H7 (cell line): ENCODE measurements at places on chromosomes 2 and 18.
A peak's percentile ranks its signal among the peaks of the same experiment; 100 is the strongest.

DNA sequence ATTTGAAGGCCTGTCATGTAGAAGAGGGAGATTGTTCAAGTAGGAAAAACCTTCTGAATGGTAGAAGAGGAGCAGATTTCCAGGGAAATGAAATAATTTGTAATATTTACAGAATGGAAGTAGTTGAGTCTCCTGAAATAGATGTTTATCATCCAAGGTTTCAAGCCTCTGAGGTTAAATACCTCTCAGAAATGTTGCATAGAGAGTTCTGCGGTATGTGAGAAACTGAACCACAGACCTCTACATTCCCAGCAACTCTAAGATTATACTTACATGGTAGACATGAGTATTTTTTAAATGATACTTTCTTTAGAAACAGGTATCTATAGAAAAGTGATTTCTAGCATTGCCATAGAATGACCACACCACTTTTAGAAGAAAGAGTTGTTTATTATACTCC, 379.8 kb upstream of the FANCL start:
- DNase-seq = no peak

DNA sequence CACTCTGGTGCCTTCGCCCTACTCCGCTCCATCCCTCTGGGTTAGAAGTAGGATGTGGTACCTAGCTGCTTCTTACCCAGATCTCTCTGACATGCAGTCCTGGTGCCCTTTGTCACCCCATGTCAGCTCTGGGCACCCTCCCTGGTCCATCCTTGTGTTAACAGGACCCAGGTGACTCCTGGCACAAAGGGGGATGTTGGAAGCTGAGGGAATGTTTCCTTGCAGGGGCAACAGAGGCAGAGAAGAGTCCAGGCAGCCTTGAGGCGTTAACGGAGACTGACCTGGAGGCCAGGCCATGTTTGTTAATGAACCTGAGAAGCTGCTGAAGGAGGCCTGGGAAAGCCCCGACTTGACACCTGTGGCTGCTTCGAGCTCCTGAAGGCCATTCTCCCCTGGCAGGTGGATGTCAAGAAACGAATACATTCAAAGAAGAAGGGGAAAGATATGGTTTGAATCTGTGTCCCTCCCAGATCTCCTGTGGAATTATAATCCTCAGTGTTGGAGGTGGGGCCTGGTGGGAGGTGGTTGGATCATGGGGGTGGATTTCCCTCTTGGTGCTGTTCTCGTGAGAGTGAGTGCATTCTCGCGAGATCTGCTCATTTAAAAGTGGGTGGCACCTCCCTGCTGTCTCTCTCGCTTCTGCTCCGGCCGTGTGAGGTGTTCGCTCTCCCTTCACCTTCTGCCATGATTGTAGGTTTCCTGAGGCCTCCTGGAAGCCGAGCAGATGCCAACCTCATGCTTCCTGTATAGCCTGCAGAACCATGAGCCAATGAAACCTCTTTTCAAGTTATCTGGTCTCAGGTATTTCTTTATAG, 31.4 kb downstream of the NPPC start:
- DNase-seq = no peak

- no peak for DNase-seq
These were observed 59.5 kb downstream of the CAB39 start for GRCh38 chr2:230772156-230772555.

DNA sequence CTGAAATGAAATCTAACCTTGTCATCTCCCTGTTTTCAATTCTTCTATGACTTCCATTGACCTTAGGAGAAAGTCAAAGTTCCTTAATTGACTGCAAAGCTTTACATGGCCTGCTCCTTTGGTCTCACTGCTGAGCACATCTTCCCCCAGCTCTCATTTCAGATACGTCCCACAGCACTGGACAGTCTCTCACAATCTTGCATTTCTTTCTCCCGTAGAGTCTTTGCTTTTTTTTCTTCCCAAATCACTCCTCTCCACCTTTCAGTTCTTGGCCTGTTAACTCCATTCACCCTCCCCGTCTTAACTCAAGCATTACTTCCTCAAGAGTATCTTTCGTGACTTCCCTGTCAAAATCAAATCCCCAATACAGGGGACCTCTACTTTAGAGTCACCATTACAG, 67.2 kb downstream of the DDX1 start:
- DNase-seq = no peak

DNA sequence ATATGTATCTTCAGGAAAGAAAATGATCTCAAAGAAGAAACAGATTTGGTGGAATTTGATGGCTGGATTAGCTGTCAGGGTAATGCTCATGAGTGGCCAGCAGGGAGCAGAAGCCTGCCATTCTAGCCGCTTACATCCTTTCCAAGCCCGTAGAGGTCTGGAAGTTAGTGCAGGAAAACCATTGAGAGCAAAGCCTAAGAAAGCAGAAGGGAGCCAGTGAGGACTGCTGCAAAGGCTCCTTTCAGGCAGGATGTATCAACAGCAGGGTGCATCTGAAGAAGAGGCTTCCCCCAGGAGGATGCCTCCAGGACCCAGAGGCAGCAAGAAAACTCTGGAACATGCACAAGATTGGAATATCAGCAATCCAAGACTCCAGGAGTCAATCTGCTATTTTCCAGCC, 22.9 kb upstream of the LBH start:
- peak; percentile 75 for DNase-seq

- no peak for DNase-seq
These were observed 273.6 kb downstream of the CCDC74A start for GRCh38 chr2:131801210-131801744.

GRCh38 chr2:36556842-36557241, 41.1 kb downstream of the FEZ2 start:
- no peak for DNase-seq

DNA sequence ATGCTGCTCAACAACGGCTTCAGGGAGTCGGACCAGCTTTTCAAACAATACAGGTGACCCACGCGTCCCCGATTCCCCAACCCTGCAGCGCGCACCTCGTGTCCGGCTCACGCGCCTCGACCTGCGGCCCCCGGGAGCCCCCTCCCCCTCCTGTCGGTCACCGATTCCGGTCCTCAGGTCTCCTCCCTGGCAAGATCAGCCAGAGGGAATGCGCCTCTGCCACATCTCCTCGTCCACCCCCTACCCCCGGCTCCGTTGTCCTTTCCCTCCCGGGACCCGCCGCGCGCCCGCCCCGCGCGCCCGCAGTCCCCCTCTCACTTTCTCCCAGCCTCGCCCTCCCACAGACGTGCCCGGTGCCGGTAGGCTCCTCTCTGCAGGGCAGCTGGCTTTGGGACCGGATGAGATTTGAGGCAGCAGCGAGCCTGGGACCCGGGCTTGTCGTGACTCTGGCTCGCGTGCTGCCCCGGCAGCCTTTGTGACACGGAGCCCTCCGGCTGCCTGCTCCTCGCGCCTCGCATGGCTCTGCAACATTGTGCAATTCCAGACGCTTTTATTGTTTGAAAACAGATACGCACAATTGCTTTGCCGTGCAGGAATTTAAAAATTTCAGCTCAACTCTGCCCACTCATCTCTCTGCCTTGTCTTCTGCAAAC, 558 bp downstream of the TTC39C start:
- DNase-seq = peak; percentile 87

DNA sequence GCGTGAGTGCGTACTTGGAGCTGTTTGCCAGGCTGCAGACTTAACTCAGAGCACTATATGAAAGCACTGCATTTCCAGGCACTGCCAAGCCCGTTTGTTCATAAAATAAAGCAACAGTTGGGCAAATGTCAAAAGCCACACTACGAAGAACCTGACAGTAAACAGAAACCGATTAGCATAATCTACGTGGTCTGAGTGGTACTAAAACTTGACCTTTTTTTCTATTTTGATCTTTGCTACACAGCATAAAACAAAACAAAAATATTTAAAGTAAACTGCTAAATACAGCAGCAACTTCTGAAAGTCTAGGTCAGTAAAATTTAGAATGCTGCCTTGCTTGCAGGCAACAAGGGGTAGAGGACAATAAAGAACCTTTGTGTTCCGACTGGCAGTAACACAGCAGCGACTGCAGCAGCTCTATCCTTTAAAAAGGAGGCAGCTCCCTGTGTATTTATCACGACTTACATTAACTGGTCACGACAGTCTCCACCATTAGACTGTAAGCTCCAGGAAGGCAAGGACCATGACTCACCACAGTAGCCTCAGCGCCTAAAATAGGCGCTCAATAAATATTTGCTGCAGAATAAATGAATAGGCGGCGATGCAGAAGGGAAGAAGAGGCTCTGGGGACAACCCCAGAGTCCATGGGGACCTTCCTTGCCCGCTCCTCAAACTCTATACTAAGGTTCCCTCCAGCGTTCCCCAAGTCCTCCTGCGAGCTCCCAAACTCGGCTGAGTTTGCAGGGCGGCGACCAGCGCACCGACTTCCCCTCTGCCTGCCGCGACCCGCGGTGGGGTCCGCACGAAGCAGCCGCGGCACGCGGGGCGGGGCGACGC, 902 bp downstream of the SS18 start:
- peak; percentile 12 for DNase-seq

- DNase-seq = peak; percentile 51
These were observed 79.8 kb downstream of the CCDC150 start for GRCh38 chr2:196719110-196719872.

GRCh38 chr2:136117391-136117841, 533 bp downstream of the CXCR4 start:
- DNase-seq = peak; percentile 62

DNA sequence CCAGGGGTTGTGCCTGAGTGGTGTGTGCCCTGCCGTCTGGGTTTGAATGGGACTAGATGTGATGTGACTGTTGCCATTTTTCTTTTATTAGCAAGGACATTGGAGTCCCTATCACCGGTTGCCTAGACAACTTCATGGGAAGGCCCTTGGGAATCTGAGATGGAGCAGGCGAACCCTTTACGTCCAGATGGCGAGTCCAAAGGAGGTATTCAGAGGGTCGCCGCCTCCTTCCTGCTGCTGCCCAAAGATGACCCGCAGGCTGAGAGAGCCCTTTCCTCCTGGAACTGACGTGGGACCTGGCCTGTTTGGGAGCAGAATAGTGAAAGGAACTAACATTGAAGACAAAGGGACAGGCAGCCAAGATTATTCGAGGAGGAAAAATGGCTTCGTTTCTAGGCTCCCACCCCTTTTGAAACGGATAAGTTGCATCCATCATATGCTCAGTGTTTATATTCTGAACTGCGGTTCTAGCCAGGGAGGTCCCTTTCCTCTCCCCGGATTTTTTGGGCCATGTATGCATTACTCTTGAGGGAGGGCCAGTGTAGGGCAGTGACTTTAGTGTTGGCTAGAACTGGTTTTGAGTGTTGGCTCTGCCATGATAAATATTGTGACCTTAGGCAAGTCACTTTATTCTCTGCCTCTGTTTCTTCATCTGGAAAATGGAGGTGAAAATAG, 673 bp downstream of the CENPO start:
- DNase-seq = no peak

GRCh38 chr18:57970356-57971095, 73.5 kb upstream of the NEDD4L start:
- DNase-seq = peak; percentile 69

- DNase-seq = no peak
These were observed 25.4 kb downstream of the TBC1D8 start for GRCh38 chr2:101125808-101126207.

DNA sequence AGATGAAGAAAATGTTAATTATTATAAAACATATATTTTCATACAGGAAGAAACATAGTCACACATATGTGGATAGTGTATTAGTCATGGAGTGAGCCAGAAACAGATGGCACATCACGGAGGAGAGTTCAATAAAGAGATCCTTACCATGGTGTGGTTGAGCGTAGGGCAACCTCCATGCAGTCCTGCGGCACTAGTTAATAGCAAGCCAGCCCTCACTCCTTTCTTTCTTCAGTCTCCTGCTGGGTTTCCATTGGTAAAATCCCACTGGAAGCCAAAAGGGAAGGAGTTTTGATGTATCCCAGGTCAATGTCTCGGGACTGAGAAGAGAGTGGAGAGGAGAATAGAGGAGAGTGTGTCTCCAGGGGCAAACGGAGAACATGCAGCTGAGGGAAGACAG, 328.1 kb downstream of the NR4A2 start:
- DNase-seq = peak; percentile 14

- DNase-seq = no peak
These were observed 128.7 kb downstream of the EIPR1 start for GRCh38 chr2:3248754-3249475.

GRCh38 chr2:173881886-173882285, 83.3 kb downstream of the SP3 start:
- DNase-seq = no peak

- DNase-seq = no peak
These were observed 128.4 kb downstream of the LPIN1 start for GRCh38 chr2:11874861-11875260.

- DNase-seq = no peak
These were observed 148.5 kb downstream of the MGAT5 start for GRCh38 chr2:134402410-134402809.

DNA sequence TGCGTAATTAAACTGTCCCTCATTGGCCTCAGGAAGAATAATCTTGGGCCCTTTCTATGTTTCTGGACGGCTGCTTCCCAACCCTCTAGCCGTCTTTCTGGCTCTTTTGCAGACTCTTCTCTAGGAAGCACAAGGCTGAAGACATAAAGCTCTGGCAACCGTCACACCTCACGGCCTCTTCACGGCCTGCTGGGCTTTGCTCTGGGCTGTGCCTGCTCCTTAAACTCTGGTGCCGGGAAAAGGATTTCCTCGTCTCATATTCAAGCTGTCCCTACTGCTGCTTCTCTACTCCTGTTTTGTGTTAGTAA, 36.0 kb upstream of the WIPF1 start:
- no peak for DNase-seq

DNA sequence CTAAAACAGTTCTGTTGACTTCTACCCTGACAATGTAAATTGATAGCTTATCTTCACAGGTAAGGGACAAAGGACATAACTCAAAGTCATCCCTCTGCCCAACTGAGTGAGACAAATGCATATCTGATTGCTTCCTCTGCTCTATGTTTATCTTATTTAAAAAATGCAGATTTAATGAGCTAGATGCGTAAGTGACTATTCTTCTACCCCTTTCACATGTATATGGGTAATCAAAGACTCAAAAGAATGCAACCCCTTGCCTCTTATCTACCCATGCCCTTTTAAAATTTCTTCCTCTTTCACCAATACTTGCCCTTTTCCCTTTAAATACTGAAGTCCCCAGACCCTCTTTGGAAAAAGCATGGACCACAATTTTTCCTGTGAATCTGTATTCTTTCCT, 253.4 kb downstream of the WDPCP start:
- no peak for DNase-seq
